ENCODE measurements at places on chromosomes 11 and 22.

GRCh38 chr11:26087120-26087935 lies 244.6 kb upstream of the ANO3 start:
- no peak for DNase-seq

DNA sequence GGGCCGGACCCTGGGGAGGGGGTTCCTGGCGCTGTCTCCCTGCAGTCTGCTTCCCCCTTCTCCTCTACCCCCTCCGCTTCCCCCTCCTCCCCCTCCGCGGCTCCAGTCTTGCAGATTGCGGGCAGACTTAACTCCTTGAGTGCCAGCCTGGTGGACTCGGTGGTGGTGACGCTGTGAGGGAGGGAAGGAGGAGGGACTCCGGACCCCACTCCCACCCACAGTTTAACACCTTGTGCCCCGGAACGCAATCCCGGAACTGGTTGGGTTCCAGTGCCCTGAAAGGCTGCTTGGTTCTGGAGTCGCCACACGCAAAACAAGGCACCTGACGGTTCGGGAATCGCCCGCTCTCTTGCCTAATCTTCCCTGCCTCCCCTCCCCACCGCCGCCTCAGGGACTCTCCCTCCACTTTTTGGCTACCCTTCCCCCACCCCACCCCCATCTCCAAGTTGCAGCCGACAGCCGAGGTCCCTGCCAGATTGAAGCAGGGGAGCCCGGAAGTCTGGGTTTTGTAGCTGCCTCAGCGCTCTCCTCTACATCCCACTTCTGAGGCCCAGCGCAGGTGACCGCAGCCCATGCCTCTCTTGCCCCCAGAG lies 3.9 kb upstream of the BCL9L start:
- peak; percentile 66 for DNase-seq

- DNase-seq: no peak
These were observed 32.9 kb upstream of the RFPL3 start for GRCh38 chr22:32324505-32325415.

DNA sequence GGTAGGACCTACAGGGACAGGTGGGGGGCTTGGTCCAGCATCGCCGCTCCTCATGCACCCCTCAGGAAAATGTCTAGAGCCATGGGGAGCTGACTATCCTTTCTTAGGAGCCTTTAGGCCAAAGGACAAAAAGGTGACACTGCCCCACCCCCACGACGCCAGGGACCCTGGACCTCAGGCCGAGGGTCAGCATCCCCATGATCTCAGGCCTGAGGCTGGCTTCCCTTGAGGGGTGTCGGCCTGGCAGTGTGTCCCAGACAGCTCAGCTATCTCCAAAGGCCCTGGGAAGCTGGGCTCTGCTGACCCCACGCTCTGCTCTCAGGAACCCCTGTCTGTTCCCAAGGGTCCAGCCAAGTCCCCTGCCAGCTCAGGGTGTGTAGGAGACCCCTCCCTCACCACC lies 16.3 kb downstream of the MRGPRG start:
- no peak for DNase-seq

DNA sequence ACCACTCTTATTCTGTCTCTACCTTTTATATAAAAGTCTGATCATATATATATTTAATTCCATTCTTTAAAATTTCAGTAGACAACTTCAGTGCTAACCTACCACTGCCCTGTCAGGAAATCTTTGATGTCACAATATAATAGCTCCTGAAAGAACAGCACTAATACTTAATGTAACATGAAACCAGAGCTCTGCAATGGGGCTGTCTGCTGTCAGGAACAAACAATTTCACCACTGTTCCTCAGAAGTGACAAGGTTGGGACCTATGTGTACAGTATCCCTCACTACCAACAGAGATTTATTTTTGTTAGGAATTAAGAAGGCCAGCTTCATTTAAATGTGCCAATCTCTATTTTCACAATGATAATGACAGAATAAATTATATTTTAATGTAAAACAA lies 165.5 kb upstream of the C11orf58 start:
- DNase-seq: no peak

DNA sequence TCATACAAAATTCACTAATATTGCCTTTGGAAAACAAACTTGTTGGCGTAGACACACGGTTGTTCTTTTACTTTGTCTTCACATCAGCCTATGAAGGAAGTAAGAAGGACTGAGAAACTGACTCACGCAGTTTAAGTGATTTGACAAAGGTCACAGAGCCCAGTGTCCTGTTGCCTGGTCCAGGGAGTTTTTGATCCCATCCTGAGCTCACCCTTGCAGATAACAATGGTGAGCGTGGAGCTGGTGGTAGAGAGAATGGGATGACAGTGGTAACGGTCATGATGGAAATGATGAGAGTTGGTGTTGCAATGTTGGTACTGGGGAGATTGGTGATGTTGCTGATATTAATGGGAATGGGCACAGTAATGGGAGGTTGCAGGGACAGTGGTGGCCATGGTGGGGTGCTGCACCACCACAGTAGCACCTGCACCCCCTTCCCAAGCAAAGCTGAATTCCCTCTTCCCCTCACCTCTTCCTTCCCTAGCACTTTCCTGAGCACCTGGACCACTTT lies 22.0 kb downstream of the CREB3L1 start:
- DNase-seq: no peak

DNA sequence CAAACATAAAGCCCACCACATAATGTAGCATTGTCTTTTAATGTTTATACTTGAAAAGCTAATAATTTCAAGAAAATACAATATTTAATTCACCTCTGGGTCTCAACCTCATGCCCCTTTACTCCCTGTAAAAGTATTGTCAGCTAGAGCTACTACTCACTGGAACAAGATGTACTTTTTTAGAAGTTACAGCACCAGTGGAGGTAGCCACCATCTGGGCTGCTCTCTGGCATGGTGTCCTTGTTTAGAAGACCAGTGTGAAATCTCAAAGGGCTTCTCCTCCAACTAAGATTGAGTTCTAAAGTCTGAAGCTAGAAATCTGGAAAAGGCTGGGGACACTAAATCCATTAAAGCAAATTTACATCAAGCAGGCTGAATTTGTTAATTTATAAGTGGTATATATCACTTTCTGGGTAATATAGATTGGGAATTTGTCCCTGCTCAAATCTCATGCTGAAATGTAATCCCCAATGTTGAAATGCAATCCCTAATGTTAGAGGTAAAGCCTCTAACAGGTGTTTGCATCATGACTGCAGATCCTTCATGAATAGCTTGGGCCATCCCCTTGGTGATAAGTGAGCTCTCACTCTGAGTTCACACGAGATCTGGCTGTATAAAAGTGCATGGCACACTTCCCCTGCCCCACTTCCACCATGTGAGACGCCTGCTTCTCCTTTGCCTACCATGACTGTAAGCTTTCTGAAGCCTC lies 47.6 kb downstream of the PITPNB start:
- no peak for DNase-seq

GRCh38 chr11:71095294-71095850 lies 157.0 kb downstream of the SHANK2 start:
- DNase-seq: no peak

GRCh38 chr22:35544827-35545226 lies 4.2 kb downstream of the RASD2 start:
- no peak for DNase-seq

- no peak for DNase-seq
These were observed 1342.8 kb downstream of the TBC1D22A start for GRCh38 chr22:48105259-48105658.

GRCh38 chr11:59769111-59769510 lies 13.9 kb downstream of the STX3 start:
- DNase-seq: peak; percentile 14

GRCh38 chr11:32594272-32594671 lies 10.6 kb downstream of the EIF3M start:
- DNase-seq: no peak

DNA sequence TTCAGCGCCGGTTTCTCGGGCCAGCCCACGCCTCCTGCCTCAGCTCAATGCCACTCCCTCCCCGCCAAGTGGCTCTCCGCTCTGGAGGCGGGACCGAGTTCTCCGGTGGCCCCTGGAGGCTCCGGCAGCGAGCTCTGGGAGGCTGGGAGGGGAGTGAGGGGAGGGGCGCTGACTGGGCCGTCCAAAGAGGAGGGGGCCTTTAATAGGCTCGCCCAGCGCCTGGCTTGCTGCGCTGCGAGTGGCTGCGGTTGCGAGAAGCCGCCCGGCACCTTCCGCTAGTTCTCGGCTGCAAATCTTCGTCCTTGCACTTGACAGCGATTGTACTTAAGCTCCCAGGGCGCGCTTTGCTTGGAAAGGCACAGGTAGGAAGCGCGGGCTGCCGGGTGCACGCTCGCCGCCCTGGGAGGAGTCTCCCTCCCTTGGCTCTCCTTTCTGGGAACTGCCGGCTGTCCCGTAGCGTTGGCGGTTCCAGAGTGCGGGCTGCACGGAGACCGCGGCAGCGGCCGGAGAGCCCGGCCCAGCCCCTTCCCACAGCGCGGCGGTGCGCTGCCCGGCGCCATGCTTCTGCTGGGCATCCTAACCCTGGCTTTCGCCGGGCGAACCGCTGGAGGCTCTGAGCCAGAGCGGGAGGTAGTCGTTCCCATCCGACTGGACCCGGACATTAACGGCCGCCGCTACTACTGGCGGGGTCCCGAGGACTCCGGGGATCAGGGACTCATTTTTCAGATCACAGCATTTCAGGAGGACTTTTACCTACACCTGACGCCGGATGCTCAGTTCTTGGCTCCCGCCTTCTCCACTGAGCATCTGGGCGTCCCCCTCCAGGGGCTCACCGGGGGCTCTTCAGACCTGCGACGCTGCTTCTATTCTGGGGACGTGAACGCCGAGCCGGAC lies at the start of gene ADAMTS15:
ADAMTS15 (plus strand) TSS at position 230 of the 894 bp plus-strand sequence; CDS start at position 559, 329 bp downstream.
- peak; percentile 48 for DNase-seq

DNA sequence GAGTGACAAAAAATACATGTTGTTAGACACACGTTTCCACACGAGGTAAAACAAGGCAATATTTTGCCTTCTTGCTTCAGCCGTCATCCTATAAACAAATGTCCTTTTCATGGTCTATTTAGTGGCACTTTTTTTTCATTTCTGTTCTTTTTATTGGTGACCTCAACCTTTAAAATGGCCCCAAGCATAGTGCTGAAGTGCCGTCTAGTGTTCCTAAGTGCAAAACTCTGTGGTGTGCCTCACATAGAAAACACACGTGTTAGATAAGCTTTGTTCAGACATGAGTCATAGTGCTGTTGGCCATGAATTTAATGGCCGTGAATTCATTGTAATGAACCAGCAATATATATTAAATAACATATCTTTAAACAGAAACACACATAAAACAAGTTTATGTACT lies 15.6 kb downstream of the OVCH2 start:
- peak; percentile 13 for DNase-seq

DNA sequence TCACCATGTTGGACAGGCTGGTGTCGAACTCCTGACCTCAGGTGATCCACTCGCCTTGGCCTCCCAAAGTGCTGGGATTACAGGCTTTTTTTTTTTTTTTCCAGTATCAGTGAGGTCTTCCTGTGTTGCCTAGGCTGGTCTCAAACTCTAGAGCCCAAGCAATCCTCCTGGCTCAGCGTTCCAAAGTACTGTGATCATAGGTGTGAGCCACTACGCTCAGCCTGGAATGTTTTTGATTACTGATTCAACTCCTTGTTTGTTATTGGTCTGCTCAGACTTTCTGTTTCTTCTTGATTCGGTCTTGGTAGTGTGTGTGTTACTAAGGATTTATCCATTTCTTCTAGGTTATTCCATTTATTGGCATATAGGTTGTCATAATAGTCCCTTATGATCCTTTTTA lies 31.3 kb downstream of the NAGA start:
- no peak for DNase-seq

- no peak for DNase-seq
These were observed 92.7 kb downstream of the FDX1 start for GRCh38 chr11:110522471-110522870.

GRCh38 chr11:44285756-44286155 lies 24.2 kb downstream of the ALX4 start:
- DNase-seq: no peak

GRCh38 chr11:78194490-78194889 lies 5.8 kb downstream of the USP35 start:
- DNase-seq: no peak

- no peak for DNase-seq
These were observed 53.1 kb upstream of the SHISAL1 start for GRCh38 chr22:44365832-44366231.

Measured in activated CD4-positive, alpha-beta T cell treated with anti-CD3 and anti-CD28 coated beads, Interleukin-2, amount 50 U/mL, for 16 hours (primary cell).